ENCODE measurements at places on chromosomes 5 and 9. TPM values are rescaled to one million over a fixed set of nuclear protein-coding genes. Genes with fewer than 3 reads are reported as not detected.

DNA sequence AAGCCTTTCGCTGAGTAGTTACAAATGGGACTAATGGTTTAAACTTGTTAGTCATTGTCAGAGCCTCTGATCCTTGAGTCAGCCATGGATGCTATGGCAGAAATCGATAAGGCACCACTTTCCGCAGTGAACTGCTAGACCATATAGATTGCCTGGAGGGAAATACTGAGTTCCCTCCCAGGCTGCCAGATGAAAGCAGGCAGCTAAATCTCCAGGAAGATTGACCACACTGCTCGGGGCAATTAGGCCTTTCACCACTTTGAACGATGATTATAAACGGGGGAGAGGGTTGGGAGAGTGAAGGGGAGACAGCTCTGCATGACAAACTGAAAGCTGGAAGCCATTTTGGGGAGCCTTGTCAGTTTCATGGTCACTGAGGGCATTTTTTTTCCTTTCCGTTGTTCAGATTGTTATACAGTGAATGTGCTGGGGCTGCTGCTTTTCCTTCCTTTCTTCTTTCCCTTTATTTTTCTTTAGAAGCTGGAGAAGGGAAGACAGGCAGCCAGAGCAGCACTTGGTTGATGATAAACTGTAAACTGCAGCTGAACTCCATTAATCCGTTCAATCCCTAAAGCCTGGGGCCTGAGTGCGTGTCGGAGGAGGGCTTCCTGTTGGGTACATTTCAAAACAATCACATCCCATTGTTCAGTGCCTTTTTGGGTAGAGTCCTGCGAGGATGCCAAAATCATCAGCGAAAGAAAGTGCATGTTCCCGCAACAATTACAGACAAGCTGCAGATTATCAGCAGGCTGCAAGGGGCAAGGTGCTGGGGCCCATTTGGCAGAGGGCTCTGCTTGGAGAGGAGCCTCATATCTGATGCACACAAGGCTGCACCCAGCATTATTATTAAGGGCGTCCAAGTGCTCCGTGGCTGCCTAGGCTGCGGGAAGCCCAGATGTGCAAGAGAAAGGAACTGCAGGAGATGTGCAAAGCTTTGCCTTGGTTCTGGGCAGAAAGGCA lies 308.4 kb downstream of the PSAT1 start:
- no peaks in the 10 kb centered on the region for H3K36me3 ChIP-seq
- H3K27ac ChIP-seq: no peak overlapping the region
- no peak for DNase-seq
- no peaks in the 10 kb centered on the region for H3K4me1 ChIP-seq
- H3K27me3 ChIP-seq: no peaks in the 10 kb centered on the region

DNA sequence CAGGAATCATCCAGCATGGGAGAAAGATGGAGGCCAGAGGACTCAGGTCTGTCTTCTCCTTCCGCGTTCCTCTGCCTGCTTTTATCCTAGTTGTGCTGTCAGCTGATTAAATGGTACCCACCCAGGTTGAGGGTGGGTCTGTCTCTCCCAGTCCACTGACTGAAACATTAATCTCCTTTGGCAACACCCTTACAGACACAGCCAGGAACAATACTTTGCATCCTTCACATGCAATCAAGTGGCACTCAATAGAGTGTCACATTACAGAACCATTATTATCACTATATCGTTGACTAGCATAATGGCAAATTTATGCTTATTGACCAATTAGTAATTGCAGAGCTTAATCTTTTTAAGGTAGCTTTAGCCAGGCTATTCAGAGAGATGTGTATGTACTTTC lies 64.8 kb downstream of the UNC13B start:
- H3K4me1 ChIP-seq: no peaks in the 10 kb centered on the region
- DNase-seq: no peak
- H3K27ac ChIP-seq: no peak overlapping the region
- H3K4me3 ChIP-seq: no peak overlapping the region
- no peaks in the 10 kb centered on the region for H3K27me3 ChIP-seq

DNA sequence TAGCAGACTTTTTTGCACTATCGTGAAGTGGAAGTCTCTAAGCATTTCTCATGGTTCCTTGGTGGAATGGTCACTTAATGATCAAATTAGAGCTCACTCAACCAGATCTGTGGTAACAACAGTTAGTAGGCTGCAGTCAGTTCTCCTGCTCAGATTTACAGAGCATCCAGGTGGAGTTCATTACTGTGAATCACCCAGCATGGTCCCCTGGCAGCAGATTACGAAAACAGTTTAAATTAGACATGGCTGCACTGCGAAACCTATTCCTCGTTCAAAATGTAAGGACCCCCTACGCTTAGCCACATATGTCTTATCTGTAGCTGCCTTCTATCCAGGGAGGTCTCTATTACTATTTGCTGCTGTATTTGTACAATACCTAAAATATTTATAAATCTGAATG lies 823.6 kb upstream of the ARRDC3 start:
- no peak for DNase-seq
- H3K36me3 ChIP-seq: no peaks in the 10 kb centered on the region
- H3K4me1 ChIP-seq: no peaks in the 10 kb centered on the region
- no peak overlapping the region for H3K27ac ChIP-seq
- no peak overlapping the region for H3K4me3 ChIP-seq

- no peaks in the 10 kb centered on the region for H3K4me1 ChIP-seq
- no peak overlapping the region for H3K4me3 ChIP-seq
- H3K36me3 ChIP-seq: no peaks in the 10 kb centered on the region
- DNase-seq: no peak
- H3K27me3 ChIP-seq: no peaks in the 10 kb centered on the region
Observed at GRCh38 chr5:178664141-178664540, 37.3 kb upstream of the CLK4 start.

- H3K27me3 ChIP-seq: no peaks in the 10 kb centered on the region
- H3K4me3 ChIP-seq: no peak overlapping the region
- H3K36me3 ChIP-seq: no peaks in the 10 kb centered on the region
- DNase-seq: no peak
- no peak overlapping the region for H3K27ac ChIP-seq
Observed at GRCh38 chr9:136307215-136307750, 3.4 kb upstream of the CCDC187 start.

- no peak overlapping the region for H3K4me3 ChIP-seq
- H3K36me3 ChIP-seq: no peaks in the 10 kb centered on the region
- H3K27me3 ChIP-seq: peaks cover 11% of the 10 kb centered on the region
Observed at GRCh38 chr9:111966124-111966723, 69.6 kb downstream of the UGCG start.

DNA sequence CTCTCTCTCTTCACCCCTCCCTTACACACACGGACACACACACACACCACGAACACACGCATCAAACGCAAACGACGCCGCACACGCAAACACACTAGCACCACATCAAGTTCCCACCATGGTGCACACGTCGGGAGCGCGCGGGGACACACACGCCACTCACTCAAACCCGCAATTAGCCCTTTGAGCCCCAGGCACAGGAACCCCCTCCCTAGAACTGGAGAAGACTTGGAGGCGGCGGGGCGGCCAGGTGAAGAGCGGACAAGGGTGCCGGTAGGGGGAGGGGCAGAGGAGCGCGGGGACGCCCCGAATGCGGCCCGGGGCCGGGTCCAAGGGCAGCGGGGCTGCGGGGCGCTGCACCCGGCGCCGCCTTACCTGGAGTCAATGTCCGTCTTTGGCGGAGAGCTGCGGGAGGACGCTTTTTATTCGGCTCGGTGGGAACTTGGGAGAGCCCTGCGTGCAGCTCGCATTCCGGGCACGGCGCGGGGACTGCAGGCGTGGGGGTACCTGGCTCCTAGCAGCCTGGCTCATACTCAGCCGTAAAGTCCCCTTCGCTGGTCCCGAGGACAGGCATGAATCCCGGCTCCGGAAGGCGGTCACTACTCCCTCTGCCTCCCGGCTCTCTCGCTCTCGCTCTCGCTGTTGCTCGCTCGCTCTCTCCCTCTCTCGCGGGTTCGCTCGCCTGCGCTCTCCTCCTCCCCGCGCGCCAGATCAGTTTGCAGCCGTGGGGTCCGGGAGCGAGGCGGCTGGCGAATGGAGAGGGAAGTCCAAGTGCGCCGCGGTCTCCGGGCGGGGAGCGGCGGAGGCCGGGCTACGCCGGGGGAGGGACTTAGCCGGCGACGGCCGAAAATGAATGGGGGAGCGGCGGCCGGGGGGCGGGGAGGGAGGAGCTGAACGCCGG lies at the start of gene BRINP1:
Gene BRINP1 (minus strand): TSS at position 755 of the 901 bp plus-strand sequence. CDS start 56,080 bp downstream, outside the sequence.
- no peak within 1 kb of the TSS for H3K27ac ChIP-seq
- H3K36me3 ChIP-seq: peaks cover 3% of the 10 kb centered on the region
- peak within 1 kb of the TSS; percentile 21 for H3K4me3 ChIP-seq
- H3K4me1 ChIP-seq: no peaks in the 10 kb centered on the region
- DNase-seq: no peak

GRCh38 chr5:88770276-88771257 lies 112.4 kb downstream of the MEF2C start:
- H3K27ac ChIP-seq: no peak overlapping the region
- DNase-seq: no peak
- H3K4me3 ChIP-seq: no peak overlapping the region
- no peaks in the 10 kb centered on the region for H3K36me3 ChIP-seq
- H3K27me3 ChIP-seq: no peaks in the 10 kb centered on the region

DNA sequence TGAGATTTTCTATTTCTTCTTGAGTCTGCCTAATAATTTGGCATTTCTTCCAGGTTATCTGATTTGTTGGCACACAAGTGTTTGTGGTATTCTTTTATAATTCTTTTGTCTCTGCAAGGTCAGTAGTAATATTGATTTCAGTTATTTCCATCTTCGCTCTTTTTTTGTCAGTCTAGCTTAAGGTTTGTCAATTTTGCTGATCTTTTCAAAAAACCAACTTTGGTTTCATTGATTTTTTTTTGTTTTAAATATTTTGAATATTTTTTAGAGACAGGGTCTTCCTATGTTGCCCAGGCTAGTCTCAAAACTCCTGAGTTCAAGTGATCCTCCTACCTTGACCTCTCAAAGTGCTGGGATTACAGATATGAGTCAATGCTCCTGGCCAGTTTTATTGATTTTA lies 162.8 kb downstream of the BARX1 start:
- no peaks in the 10 kb centered on the region for H3K4me1 ChIP-seq
- no peak overlapping the region for H3K27ac ChIP-seq
- H3K4me3 ChIP-seq: no peak overlapping the region
- H3K36me3 ChIP-seq: no peaks in the 10 kb centered on the region
- H3K27me3 ChIP-seq: peaks cover 22% of the 10 kb centered on the region

Gene IFNA2
- not detected for total RNA-seq

Gene ST8SIA4
- 72.1 TPM for total RNA-seq

Gene FREM1
- not detected for total RNA-seq

Gene RHOBTB3
- 0.15 TPM for total RNA-seq

Gene SLC1A3
- total RNA-seq: not detected

Gene TSC1
- total RNA-seq: 30.0 TPM

Measured in activated CD4-positive, alpha-beta memory T cell treated with anti-CD3 and anti-CD28 coated beads, Interleukin-2, amount 10 ng/mL, durations not matched to agents 7 days and 5 days (primary cell).